ENCODE measurements at places on chromosomes 5 and 9.

DNA sequence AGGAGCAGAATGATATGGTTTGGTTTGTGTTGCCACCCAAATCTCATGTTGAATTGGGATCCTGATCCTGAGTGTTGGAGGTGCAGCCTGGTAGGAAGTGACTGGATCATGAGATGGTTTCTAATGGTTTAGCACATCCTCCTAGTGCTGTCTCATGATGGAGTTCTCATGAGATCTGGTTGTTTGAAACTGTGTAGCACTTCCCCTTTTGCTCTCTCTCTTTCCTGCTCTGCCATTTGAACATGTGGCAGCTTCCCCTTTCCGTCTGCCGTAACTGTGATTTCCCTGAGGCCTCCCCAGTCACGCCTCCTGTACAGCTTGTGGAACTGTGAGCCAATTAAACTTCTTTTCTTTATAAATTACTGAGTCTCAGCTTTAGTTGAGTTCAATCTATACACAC lies 756.8 kb upstream of the CDH6 start:
- no peak for DNase-seq

DNA sequence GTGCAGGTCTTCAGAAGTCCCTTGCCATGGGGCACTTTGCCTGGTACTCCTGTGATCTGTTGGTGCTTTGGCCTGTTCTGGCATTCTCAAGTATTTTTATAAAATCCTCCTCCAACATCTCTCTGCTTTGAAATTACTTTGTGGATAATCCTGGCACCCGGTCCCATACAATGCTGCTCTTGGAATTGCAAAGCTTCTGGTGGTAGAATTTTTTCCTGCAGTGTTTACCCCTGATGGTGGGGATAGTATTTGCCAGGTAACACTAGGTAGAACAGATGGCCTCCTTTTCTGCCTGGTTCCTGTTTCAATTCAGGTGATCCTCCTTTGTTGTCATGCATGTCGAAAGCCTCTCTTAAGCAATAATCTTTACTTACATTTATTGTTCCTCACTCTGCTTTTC lies 109.8 kb upstream of the ATP10B start:
- DNase-seq = no peak

DNA sequence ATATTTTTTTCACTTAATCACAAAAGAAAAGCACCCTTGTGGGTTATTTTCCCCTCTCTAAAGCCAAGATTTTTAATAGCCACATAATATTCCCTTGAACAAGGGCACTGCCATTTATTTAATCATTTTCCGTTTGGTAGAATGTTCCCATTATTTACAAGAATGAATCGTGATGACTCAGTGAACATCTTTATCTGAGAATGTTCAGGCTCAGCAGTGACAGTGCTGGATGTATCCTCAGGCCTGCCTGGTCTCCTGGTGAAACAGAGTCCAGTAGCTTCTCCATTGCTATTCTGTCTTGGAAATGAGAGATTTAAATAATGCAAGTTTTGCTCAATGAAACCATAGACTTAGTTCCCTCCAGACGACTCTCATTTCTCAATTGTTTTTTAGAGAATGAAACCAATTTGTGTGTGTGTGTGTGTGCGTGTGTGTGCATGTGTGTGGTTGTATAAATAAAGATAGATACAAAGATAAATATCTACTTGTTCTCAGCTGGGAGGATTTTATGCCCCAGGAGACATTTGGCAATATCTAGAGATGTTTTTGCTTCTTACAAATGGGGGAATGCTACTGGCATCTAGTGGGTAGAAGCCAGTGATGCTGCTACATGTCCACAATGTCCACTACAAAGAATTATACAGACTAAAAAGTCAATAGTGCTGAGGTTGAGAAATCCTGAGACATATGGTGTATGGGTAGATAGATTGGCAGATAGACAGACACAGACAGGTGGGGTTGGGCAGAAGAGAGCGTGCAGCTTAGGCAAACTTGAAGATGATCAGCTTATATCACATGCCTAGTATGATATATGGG lies 55.0 kb downstream of the PAPPA start:
- no peak for DNase-seq

GRCh38 chr9:37342895-37343294 lies 79.6 kb upstream of the GRHPR start:
- DNase-seq = no peak

DNA sequence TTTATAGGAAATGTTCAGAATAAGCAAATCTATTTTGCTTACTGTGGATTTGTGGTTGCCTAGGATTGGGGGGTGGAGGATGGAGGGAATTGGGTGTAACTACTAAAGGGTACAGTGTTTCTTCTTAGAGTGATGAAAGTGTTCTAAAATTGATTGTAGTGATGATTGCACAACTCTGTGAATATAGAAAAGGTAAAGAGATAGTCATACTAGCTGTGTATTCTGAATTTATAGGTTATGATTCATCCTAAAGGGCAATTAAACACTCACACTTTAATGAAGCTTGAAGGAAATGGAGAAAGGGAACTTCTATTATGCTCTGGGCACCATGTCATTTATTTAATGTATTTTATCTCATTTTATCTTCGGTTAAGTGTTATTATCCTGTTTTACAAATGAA lies 9.9 kb downstream of the TXNDC8 start:
- DNase-seq = no peak

GRCh38 chr5:88761939-88762338 lies 121.0 kb downstream of the MEF2C start:
- DNase-seq = no peak

DNA sequence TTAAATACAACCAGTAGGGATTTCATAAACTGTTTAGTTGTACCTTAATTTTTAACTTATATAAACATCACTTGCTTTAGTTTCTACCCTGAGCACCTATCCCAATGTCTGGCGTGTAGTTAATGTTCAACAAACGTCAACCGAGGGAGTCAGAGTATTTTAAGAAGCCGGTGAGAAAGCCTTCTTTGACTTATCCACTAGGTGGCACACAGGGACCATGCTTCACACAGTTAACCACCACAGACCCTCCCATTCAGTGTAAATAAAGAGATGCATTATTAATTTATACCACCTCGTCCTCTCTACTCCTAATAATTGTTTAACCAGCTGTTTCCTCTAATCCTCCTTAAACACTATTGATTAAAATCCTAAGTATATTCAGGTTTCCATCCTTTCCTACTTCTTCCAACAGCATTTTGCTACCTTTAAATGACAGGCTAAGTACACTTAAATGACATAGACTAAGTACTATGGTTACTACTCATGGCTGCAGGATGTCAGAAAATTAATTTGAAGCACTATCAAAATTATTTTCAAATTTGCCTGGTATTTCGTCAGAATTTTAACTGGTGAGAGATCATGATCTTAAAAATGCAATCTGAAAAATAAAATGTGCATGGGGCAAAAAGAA lies 2.3 kb downstream of the HAPLN1 start:
- no peak for DNase-seq

- no peak for DNase-seq
These were observed 279.4 kb downstream of the CDH10 start for GRCh38 chr5:24365406-24365805.

- no peak for DNase-seq
These were observed 30.2 kb upstream of the NRG2 start for GRCh38 chr5:140073296-140073695.

DNA sequence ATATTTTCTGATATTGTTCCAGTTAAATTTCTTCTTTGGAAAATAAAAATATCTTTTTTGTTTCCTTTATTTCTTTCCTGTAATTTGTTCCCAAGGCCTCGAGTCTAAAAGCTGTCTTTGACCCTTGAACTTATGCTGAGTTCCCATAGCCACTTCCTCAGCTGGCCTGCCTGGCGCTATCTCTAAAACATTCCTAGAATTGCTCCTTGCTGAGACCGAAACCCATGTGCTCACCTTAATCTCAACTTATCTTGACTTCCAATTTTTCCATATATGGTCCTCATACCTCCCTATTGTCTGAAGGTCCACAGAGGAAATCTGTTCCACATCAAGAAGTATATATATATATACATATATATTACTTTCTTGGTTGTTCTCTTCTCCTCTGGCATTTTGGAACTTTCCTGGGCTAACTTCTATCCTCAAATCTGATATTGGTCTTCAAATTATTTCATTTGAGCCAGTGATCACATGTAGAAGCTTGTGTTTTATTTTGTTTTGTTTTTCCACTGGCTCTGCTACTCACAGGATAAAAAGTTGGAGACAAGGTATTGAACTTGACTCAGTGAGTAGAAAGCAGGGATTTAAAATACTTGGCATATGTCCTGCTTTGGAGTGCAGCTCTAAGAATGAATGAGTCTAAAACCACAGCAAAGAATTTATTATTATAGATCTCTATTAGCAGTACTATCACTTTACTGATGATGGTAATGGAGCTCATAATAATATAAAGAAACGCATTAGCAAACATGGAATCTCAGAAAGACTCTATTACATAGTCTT lies 45.2 kb downstream of the ENC1 start:
- no peak for DNase-seq

DNA sequence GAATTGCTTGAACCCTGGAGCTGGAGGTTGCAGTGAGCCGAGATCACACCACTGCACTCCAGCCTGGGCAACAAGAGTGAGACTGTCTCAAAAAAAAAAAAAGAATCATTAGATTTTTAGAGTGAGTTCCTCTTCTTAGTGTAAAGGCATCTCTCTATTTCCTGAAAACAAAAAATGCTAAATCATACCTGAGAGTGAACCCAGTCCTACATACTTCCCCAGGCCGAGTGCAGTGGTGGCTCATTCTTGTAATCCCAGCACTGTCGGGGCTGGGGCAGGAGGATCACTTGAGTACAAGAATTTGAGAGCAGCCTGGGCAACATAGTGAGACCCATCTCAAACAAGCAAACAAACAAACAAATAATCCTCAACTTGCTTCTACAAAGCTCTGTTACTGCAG lies 38.2 kb upstream of the LPAR1 start:
- DNase-seq = no peak

DNA sequence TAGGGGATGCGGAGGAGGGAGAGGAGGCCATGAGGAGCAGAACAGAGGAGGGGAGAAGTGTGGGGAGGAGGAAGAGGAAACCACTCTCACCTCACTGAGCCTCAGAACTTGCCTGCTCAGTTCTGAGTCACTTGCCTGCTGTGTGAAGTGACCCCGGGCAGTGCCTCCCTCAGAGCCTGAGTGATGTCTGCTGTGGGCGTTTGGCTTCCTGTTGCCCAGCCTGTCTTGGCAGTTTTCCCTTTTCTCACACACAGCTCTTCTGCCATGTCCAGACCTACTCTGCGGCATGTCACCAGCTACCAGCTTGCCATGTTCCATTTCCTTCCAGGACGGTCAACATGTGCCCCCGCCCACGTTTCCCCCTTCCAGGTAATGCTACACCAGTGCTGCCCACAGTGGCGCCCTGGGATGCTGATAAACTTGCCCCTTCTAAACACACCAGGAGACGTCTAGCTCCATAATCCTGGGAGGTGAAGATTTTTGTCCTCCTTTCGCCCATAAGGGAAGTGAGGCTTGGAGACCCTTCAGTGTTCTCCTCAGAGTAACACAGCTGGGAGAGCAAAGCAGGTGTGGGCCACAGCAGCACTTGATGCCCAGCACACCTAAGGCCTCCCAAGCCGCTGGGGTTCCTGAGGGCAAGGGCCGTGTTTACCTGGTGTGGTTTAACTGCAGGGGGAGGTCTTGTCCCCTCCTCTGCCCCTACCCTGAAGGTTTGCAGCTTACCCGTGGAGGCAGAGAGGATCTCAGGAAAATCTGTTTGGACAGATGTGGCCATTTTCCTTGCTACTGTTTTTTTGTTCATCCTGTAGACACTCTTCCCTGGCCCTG lies 63.8 kb upstream of the RNF130 start:
- no peak for DNase-seq

GRCh38 chr9:104209387-104209786 lies 115.3 kb downstream of the SMC2 start:
- no peak for DNase-seq

GRCh38 chr5:113205807-113206206 lies 229.0 kb downstream of the TSSK1B start:
- DNase-seq = no peak

- DNase-seq = no peak
These were observed 6.8 kb upstream of the SLC2A8 start for GRCh38 chr9:127390248-127390545.

- DNase-seq = no peak
These were observed 11.1 kb upstream of the CTSL start for GRCh38 chr9:87714819-87715218.

DNA sequence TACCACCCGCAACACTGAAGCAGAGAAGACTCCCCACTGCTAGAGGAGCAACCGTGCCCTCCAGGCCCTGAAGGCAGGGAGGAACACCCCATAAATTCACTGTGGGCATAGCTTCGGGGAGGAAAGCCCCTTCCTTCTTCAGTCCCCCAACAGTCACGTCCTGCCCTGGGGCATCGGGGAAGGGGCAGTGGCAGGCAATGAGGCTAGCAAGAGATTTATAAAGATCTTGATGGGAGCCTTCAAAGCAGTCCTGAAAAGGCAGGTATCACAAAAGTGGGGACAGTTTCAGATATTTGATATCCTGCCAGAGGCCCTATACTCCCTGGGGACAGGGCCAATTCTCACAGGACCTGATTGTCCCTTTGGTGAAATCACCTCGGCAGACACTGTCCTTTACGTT lies 16.9 kb upstream of the TRIM14 start:
- DNase-seq = no peak

DNA sequence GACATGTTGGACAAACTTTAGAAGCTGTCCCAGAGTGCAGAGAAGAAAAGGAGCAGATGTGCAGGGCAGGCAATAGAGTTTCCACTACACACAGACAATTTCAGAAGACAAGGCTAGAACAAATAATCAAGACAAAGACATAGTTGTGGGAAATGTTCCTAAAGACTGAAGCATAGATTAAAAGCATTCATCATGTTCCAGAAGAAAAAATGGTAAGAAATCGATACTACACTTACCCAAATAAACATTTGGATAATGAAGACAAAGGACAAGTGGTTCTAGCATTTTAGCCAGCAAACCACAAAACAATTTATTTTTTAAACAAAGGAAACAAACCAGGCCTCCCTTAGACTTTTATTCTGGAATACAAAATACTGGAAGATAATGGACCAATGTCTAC lies 97.9 kb downstream of the FSTL4 start:
- DNase-seq = no peak

DNA sequence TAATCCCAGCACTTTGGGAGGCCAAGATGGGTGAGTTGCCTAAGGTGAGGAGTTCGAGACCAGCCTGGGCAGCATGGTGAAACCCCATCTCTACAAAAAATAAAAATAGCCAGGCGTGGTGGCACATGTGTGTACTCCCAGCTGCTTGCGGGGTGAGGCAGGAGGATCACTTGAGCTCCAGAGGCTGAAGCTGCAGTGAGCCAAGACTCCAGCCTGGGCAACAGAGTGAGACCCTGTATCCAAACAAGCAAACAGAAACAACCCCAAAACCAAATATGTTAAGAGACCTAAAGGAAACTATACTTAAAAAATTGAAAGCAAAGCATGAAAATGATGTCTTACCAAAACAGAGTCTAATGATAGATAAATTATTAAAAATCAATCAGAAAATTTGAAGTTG lies 12.4 kb downstream of the HNRNPAB start:
- no peak for DNase-seq

DNA sequence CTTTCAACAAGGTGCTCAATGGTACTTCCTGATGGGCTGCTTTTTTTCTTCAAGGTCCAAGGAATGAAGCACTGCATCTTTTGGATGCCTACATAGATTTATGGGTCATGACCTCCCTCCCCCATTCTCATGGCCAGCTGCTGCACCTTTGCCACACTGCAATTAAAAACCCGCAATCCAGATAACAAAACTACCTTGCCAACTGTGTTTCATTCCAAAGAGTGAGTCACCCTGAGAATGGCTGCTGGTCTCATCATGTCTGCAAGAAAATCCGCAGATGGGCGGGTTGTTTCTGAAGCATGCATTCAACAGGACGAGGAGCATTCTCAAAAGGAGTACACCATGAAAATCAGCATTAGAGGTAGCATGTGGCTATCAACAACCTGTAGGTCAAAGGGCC lies 139.8 kb downstream of the ELAVL2 start:
- no peak for DNase-seq

GRCh38 chr9:99866398-99866797 lies 40.1 kb upstream of the STX17 start:
- DNase-seq = no peak
